Astrocyte of the spinal cord (primary cell): ENCODE measurements at places on chromosomes 12 and 14.

DNA sequence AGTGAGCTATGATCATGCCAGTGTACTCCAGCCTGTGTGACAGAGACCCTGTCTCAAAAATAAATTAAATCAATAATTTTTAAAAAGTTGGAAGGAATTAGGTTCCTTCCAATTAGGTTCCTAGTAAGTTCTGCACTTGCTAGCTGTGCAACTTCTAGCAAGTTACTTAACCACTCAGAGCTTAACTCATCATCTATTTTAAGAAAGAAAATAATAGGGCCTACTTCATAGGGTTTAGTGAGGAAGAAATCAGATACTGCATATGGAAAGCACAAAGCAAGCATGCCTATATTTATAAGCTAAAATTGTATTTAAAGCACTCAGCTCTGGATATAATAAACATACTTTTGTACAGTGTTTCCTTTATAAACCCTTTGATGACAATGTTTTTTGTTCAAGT is 10.7 kb downstream of the FOXN3 start:
- DNase-seq = no peak

- no peak for DNase-seq
Observed at GRCh38 chr12:73906757-73907156, 630.9 kb upstream of the ATXN7L3B start.

DNA sequence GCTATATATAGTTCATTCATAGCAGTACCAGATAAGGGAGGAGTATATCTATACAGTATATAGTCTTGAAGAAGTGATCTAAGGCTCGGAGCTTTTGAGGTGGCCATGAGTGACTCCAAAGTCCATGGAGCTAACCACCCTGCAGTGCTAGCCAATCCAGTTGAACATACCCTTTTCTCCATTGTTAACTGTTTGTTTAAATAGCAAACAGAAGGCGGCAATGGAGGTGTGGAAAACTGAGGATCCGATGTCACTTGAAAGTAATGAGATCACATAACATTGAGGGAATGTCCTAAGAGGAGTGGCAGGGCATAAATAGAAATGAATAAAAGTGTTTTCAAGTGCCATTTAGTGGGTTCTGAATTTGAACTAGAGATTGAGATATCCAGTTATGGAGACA is 12.4 kb upstream of the SNAPC1 start:
- DNase-seq = peak; percentile 16

- no peak for DNase-seq
Observed at GRCh38 chr12:16880864-16881285, 274.9 kb upstream of the LMO3 start.
